ENCODE measurements at places on chromosomes 6 and 20. TPM values are rescaled to one million over a fixed set of nuclear protein-coding genes. Genes with fewer than 3 reads are reported as not detected.

IBTK gene
- 32.2 TPM for total RNA-seq

TMEM239 gene
- not detected for total RNA-seq

RSPO3 gene
- 63.8 TPM for total RNA-seq

SFT2D1 gene
- 38.9 TPM for total RNA-seq

PTCRA gene
- not detected for total RNA-seq

KHDC1 gene
- total RNA-seq: 3.9 TPM

SNAP25 gene
- total RNA-seq: 18.4 TPM

PTK7 gene
- total RNA-seq: 3.7 TPM

MLIP gene
- not detected for total RNA-seq

PROKR2 gene
- total RNA-seq: not detected

ANGPT4 gene
- 0.03 TPM for total RNA-seq

FNDC11 gene
- 0.21 TPM for total RNA-seq

ITPR3 gene
- total RNA-seq: 39.1 TPM

TPX2 gene
- total RNA-seq: 97.3 TPM

SPACA1 gene
- total RNA-seq: not detected

MDFI gene
- 1.1 TPM for total RNA-seq

PRSS16 gene
- 3.5 TPM for total RNA-seq

NOTCH4 gene
- total RNA-seq: 0.95 TPM

CTCFL gene
- total RNA-seq: 0.02 TPM

TTK gene
- 16.4 TPM for total RNA-seq

STX11 gene
- total RNA-seq: 2.7 TPM

LHFPL5 gene
- total RNA-seq: 0.23 TPM

ARMC2 gene
- total RNA-seq: 2.0 TPM

PGBD1 gene
- total RNA-seq: 4.1 TPM

OTOR gene
- not detected for total RNA-seq

ADGRB3 gene
- not detected for total RNA-seq

RIPOR3 gene
- 0.02 TPM for total RNA-seq

MAP3K4 gene
- total RNA-seq: 10.7 TPM

FAM209B gene
- total RNA-seq: 0.33 TPM

FERMT1 gene
- 16.5 TPM for total RNA-seq
